ENCODE measurements at places on chromosomes 13 and 19. TPM values are rescaled to one million over a fixed set of nuclear protein-coding genes. Genes with fewer than 3 reads are reported as not detected.

DNA sequence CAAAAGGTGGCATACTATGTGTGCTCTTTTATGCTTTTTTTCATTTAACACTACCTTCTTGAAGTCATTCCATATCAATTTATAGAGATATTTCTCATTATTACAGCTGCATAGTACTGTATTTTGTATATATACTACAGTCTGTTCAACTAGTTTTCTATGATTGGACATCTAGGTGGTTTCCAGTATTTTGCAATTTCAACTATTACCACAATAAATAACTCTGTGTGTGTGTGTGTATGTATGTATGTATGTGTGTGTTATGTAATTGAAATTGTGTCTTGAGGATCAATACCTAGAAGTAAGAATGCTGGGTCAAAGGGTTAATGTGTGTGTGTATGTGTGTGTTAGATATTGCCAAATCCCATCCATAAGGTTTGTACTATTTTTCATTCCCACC lies 7.0 kb downstream of the LPAR6 start:
- H3K27ac ChIP-seq = no peak overlapping the region
- no peak for DNase-seq
- no peaks in the 10 kb centered on the region for H3K36me3 ChIP-seq

Gene STAP2
- 71.6 TPM for total RNA-seq

Gene MBD3L2
- not detected for total RNA-seq

- H3K4me1 ChIP-seq = no peaks in the 10 kb centered on the region
- H3K27me3 ChIP-seq = no peaks in the 10 kb centered on the region
- no peak overlapping the region for H3K4me3 ChIP-seq
- no peak overlapping the region for H3K27ac ChIP-seq
- H3K36me3 ChIP-seq = no peaks in the 10 kb centered on the region
These were observed 1358.5 kb upstream of the PCDH9 start for GRCh38 chr13:68588623-68589022.

Gene FFAR2
- total RNA-seq = not detected

GRCh38 chr19:39996218-39996810 lies 546 bp upstream of the ZNF546 start:
- peaks cover 2% of the 10 kb centered on the region for H3K36me3 ChIP-seq
- DNase-seq = no peak
- no peaks in the 10 kb centered on the region for H3K27me3 ChIP-seq
- peak overlapping the region; percentile 81 for H3K4me3 ChIP-seq

DNA sequence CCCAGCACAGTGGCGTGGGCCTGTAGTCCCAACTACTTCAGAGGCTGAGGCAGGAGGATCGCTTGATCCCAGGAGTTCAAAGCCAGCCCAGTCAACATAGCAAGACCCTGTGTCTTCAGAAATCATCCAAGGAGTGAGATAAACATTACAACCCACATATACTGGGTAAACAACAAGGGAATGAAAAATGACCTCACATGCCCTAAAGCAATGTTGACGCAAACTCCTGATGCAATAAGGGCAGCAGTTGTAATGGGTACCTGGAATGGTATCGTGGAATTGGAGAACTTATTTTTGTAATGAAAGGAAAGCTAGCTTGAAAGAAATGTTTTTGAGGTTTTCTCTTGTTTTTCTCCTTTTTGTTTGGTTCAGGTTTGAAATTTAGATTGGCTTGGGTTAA lies 24.5 kb upstream of the LGALS16 start:
- H3K27me3 ChIP-seq = no peaks in the 10 kb centered on the region
- DNase-seq = peak; percentile 53
- no peaks in the 10 kb centered on the region for H3K36me3 ChIP-seq
- H3K4me1 ChIP-seq = peaks cover 11% of the 10 kb centered on the region
- H3K27ac ChIP-seq = no peak overlapping the region

DNA sequence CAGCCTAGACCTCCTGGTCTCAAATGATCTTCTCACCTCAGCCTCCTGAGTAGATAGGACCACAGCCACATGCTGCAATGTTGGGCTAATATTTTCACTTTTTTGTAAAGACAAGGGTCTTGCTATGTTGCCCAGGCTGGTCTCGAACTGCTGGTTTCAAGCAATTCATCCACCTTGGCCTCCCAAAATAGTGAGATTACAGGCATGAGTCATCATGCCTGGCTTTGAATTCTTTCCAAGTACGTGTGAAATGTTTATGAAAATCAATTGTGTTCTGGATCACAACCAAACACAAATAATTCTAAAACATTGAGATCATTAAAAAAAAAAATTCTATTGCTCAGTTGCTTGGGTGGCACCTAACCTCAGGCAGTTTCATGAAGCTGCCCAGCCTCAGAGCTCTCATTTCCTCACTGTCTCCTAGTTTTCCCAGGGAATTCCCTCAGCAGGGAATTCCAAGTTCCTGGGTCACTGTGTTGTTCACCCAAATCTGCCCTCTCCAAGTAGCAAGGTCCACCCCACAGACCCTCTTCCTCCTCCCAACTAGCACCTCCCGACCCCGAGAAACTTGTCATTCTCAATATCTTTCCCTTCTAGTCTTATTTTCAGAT lies 44.8 kb downstream of the ING1 start:
- H3K36me3 ChIP-seq = no peaks in the 10 kb centered on the region
- peaks cover 6% of the 10 kb centered on the region for H3K4me1 ChIP-seq
- no peaks in the 10 kb centered on the region for H3K27me3 ChIP-seq
- H3K27ac ChIP-seq = no peak overlapping the region
- H3K4me3 ChIP-seq = no peak overlapping the region
- no peak for DNase-seq

- H3K36me3 ChIP-seq = peaks cover 2% of the 10 kb centered on the region
- H3K4me3 ChIP-seq = no peak overlapping the region
- no peaks in the 10 kb centered on the region for H3K27me3 ChIP-seq
- peak overlapping the region; percentile 17 for H3K27ac ChIP-seq
These were observed 6.3 kb upstream of the BEST2 start for GRCh38 chr19:12745166-12745897.

DNA sequence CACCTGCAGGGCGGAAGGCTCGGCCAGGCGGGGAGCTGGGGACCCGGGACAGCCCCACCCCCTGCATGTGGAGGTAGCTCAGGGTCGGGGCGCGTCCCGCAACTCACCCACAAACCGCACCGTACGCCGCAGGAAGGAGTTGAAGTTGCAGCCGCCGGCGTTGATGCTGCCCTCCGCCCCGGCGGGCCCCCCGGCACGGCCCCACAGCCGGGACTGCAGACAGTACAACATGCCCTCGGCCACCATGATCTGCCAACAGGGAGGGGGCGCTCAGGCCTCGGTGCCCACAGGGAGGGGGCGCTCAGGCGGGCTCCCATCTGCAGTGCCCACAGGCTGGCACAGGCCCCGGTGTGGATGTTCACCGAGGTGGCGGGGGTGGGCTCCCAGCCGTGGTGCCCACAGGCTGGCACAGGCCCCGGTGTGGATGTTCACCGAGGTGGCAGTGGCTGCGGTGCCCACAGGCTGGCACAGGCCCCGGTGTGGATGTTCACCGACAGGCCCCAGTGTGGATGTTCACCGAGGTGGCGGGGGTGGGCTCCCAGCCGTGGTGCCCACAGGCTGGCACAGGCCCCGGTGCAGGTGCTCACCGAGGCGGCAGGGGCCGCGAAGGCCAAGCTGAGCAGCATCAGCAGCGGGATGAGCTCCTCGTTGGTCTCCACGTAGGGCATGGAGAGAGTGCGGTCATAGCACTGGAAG lies 6.5 kb downstream of the PLPPR3 start:
- no peaks in the 10 kb centered on the region for H3K4me1 ChIP-seq
- no peaks in the 10 kb centered on the region for H3K36me3 ChIP-seq
- H3K4me3 ChIP-seq = no peak overlapping the region
- DNase-seq = no peak
- peak overlapping the region; percentile 86 for H3K27ac ChIP-seq

DNA sequence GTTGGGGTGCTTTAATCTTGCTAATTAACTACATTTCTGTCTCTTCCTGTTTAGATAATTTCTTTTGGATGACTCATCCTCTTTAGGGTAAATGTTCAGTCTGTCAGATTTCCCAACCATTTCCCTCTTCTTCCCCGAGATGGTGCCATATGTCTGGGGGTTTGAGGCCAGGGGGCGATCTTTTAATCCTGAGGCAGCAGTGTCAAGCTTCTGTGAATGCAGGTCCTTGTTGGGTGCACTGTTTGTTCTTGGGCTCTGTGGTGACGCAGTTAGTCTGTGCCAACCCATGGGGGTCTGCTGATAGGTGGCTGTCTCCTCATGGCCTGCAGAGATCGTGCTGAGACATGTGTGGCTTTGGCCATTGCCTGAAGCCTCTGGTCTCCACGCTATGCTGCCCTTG lies 420.4 kb downstream of the NDFIP2 start:
- no peak overlapping the region for H3K27ac ChIP-seq
- no peaks in the 10 kb centered on the region for H3K36me3 ChIP-seq
- peaks cover under 1% of the 10 kb centered on the region for H3K4me1 ChIP-seq
- H3K4me3 ChIP-seq = no peak overlapping the region
- no peaks in the 10 kb centered on the region for H3K27me3 ChIP-seq
- DNase-seq = no peak

Gene ATP1A3
- total RNA-seq = 0.54 TPM

- no peak overlapping the region for H3K4me3 ChIP-seq
- no peaks in the 10 kb centered on the region for H3K36me3 ChIP-seq
- no peak overlapping the region for H3K27ac ChIP-seq
- H3K4me1 ChIP-seq = peaks cover 17% of the 10 kb centered on the region
These were observed 63.5 kb downstream of the MYO9B start for GRCh38 chr19:17138937-17139598.

GRCh38 chr19:49064768-49065611 lies at the start of gene NTF4:
Gene NTF4 (minus strand): TSS chr19:49064818. CDS start chr19:49061997, 2,821 bp downstream.
- no peaks in the 10 kb centered on the region for H3K27me3 ChIP-seq
- peak within 1 kb of the TSS; percentile 38 for H3K4me3 ChIP-seq
- H3K36me3 ChIP-seq = no peaks in the 10 kb centered on the region
- peaks cover 34% of the 10 kb centered on the region for H3K4me1 ChIP-seq
- peak within 1 kb of the TSS; percentile 73 for H3K27ac ChIP-seq

Gene CRB3
- total RNA-seq = 54.5 TPM

Gene FUT2
- total RNA-seq = 16.3 TPM

DNA sequence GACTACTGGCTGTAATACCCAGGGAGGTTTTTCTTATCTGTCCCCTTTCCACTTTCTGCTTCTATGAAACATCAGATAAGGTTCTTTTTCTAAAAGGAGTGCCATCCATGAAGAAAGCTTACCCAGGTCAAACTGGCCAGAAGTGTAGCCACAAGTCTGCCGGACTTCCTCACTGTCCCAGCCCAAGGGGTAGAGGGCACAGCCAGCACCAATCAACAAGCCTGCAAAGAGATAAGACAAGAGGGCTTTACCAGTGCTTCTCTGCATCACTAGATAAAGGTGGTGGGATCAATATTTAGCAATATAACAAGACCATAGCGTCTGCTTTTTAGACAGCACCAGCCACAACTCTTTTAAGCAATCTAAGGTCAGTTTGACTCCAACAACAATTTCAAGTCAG lies 224.7 kb downstream of the LHFPL6 start:
- no peaks in the 10 kb centered on the region for H3K36me3 ChIP-seq
- H3K4me1 ChIP-seq = no peaks in the 10 kb centered on the region
- no peaks in the 10 kb centered on the region for H3K27me3 ChIP-seq
